ENCODE measurements at places on chromosomes 13 and 19.

DNA sequence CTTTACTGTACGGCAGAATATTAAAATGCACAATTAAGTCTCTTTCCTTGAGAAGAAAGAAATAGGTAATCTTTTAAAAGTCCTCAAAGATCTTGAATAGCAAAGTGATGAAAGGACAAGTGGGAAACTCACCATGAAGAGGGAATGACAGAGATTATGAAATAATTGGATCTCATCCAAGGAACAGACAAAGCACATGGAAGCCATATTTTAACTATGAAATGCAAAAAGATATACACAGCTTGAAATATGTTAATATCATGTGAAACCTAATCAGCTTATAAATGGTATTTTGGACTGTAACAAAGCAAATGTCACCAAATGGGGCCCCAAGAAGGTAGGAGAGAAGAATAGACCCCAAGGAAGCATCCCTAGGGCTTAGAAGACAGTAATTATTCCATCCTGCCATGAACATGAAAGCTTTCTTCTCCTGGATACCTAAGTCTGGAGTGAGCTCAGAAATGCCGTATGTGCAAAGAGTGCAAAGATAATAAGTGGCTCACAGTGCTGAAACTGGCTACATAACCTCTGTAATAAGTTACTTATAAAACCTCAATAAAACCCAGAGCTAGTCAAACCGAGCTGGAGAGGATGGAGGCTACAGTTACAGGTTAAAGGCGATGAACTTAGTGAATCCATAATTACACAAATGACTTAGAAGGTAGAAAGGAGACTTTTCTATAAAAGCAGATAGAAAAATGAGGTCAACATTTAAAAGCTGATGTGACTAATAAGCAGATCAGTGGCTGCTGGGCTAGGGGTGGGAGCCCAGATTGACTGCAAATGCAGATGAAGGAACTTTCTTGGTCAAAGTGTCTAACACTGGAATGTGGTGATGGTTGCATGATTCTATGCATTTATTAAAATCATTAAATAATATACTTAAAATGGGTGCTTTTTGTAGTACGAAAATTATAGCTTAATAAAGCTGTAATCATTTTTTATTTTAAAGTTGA, 34.4 kb downstream of the DCLK1 start:
- no peak for DNase-seq

- no peak for DNase-seq
Measured at GRCh38 chr19:39516270-39516669, 1.3 kb downstream of the SELENOV start.

DNA sequence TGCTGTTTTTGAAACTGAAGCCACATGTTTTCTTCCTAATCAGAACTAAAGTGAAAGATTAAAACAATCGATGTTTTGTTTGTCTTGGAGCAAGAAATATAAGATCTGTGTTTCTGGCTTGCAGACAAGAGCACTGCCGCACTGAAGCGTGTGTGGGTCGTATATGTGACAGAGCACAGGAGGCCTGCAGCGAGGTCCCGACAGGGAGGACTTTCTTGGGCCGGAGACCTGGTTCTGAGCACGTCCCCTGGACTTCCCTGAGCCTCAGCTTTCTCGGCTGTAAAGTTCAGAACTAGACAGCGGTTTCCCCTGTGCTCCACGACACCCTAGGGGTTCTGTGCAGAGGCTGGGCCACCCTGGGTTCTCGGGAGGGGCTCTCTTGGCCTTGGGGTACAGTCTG, 60.5 kb downstream of the GADD45B start:
- no peak for DNase-seq

GRCh38 chr19:16014923-16015804, 61.1 kb upstream of the TPM4 start:
- DNase-seq: no peak

DNA sequence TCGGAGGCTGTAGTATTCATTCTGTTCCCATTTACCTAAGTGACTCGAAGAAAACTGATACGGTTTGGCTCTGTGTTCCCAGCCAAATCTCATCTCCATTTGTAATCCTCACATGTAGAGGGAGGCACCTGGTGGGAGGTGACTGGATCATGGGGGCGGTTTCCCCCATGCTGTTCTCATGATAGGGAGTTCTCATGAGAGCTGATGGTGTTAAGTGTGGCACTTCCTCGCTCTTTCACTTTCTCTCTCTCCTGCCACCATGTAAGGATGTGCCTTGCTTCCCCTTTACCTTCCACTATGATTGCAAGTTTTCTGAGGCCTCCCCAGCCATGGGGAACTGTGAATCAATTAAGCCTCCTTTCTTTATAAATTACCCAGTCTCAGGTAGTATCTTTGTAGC, 23.5 kb downstream of the SLAIN1 start:
- no peak for DNase-seq

DNA sequence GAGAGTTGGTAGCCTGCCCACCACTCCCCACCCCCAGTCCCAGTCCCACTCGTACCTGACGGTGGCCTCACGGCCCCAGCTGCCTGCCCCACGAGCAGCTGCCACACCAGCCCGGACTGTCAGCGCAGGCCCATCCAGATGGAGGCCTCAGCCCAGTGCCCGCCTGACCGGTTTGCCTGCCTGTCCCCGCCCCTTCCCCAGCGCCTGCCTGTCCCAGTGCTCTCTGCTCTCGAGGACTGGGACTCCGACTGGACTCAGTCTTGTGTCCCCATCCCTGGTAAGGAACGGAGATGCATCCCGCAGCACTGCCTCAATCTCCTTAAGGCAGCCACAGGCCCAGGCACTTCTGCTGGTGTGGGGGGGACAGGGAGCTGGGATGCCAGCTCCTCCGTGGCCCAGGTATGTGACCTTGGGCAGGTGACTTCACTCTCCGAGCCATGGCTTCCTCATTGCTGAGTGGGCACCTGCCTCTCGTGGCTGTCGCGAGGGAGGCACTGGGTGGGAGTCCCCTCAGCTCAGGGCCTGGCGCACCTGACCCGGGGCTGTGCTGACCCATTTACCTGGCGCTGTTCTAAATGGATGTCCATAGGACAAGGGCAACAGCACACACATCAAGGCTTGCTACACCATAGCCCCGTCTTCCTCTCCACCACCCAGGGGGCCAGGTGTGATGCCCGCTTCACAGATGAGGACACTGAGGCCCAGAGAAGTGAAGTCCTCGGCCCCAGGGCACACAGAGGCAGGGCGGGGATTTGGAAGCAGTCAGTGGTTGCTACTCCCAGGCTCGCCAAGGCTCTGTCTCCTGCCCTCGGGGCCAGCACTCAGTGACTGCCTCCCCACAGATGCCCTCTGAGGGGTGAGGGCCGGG, at the start of gene NKPD1:
TSS of gene NKPD1 (minus strand) at position 113 of the 868 bp plus-strand sequence. CDS start 832 bp downstream, outside the sequence.
- no peak for DNase-seq

DNA sequence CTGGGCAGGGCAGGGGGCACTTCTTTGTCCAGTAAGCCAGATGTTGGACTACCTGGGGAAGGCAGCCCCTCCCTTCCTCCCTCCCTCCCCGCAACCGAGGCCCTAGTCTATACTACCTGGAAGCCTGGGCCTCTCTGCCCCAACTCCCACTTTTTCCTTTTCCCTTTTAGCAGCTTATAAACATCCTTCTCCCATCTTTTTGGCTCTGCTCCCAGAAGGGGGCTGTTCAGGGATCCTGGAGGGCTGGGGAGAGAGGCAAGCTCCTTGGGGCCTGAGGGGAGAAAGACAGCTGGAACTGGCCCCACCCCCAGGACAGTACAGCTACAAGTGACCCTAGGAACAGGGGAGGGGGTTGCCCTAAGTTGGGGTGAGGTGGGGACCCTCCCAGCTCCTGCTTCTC, 44.9 kb downstream of the LYL1 start:
- no peak for DNase-seq

DNA sequence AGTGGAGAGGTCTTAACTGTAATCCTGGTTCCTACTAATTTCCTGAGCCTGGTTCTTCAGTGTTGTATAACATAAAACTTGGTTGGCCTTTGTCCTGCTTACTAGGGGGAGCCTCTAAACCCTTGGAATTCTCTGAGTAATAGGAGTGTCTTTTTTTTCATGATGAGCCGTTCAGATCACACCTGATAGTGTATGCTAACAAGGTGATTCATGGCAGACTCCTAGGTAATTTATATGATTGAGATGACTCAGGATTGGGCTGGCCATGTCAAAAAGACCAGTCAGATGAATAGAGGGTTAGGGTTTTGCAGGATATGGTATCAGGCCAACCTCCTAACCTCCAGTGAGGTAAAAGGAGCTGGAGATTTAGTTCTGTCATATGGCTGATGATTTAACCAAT, 135.8 kb upstream of the KLF12 start:
- no peak for DNase-seq

- DNase-seq: peak; percentile 53
Measured at GRCh38 chr19:57803594-57804325, 11.0 kb downstream of the ZNF552 start.

- DNase-seq: no peak
Measured at GRCh38 chr13:40776681-40777165, 5.7 kb upstream of the MRPS31 start.

- no peak for DNase-seq
Measured at GRCh38 chr19:48192750-48193149, 22.3 kb downstream of the ZSWIM9 start.

DNA sequence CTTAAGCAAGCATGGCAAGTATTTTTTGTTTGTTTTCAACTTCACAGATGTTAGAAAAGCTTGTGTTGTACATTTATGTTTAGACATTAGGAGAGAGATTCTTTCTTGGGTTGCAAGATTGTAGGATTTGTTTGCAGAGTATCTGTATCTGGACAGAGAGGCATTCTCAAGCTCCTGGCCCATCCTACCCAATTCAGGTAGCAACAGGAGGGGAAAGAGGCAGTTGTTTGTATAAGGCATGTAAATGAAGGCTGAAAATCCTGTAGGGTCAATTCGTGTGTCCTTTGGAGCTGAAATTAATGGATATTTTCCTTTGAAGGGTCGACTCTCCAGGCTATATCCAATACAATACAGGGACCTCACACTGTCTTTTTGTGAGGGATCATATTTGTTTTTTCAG, 147.3 kb downstream of the KCNRG start:
- no peak for DNase-seq

Measured in hepatic stellate cell (primary cell).